ENCODE measurements at places on chromosomes 6 and 20. TPM values are rescaled to one million over a fixed set of nuclear protein-coding genes. Genes with fewer than 3 reads are reported as not detected.

- no peak overlapping the region for H3K27ac ChIP-seq
- H3K4me1 ChIP-seq, result no peaks in the 10 kb centered on the region
- peak overlapping the region; percentile 61 for H3K4me3 ChIP-seq
- peaks cover 18% of the 10 kb centered on the region for H3K27me3 ChIP-seq
Measured at GRCh38 chr6:150600301-150601017, 774 bp downstream of the PLEKHG1 start.

DNA sequence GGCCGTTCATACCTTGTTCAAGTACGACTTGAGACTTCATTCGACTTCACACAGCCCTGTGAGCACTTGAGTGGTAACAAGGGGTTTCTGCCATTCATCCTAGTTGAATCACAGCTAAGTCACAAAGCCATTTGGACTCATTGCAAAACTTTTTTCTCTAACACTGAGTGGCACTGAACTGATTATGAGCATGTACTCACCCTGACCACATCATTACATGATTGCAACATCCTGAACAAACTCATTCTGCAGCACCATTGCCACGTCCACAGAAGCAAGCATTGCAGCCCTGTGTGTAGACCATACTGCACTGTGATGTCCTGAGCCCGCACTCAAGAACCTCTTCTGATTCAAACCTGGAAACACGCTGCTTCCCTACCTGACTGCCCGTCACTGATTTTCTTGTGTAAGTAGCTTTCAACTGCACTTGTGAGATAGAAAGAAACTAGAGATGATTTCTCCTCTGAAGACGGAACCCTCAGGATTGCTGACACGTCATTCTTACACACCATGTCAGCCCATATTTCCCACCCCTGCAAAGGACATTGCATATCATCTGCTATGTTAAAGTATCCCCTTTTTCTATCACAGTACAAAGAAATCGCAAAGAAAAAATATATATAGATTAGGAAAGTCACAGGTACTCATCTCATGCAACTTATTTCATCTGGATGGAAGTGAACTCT is 81.6 kb downstream of the C6orf118 start:
- H3K27ac ChIP-seq, result no peak overlapping the region
- no peaks in the 10 kb centered on the region for H3K36me3 ChIP-seq
- H3K27me3 ChIP-seq, result no peaks in the 10 kb centered on the region

DNA sequence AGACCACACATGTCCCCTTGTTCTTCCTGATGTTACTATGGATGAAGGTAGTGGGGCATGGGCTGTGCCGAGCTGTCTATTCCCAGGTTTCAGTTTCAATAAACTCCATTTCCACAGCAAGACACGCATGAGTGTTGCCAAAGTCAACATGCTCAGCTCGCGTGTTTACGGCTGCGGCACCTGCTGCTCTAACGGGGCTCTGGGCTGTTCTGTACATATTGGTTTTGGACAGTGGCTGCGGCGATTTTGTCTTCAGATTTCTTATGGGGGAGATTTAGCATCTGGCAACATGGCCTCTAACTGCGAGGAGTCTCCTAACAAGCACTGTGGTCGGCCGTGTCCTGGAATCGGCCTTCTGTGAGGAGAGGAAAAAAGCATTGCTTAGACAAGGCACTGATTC is 58.6 kb downstream of the TMEM242 start:
- no peak overlapping the region for H3K27ac ChIP-seq
- H3K36me3 ChIP-seq, result no peaks in the 10 kb centered on the region
- no peak overlapping the region for H3K4me3 ChIP-seq
- DNase-seq, result no peak

GRCh38 chr6:30722280-30723112 is 2.3 kb downstream of the TUBB start:
- H3K27me3 ChIP-seq, result no peaks in the 10 kb centered on the region
- peaks cover 40% of the 10 kb centered on the region for H3K4me1 ChIP-seq
- H3K27ac ChIP-seq, result peak overlapping the region; percentile 88
- H3K4me3 ChIP-seq, result peak overlapping the region; percentile 91
- no peak for DNase-seq
- H3K36me3 ChIP-seq, result peaks cover 31% of the 10 kb centered on the region

RAET1G gene
- total RNA-seq, result not detected

TMC2 gene
- total RNA-seq, result not detected

All from astrocyte (in vitro differentiated cells and primary cell).